ENCODE measurements at places on chromosomes 12 and 14.

DNA sequence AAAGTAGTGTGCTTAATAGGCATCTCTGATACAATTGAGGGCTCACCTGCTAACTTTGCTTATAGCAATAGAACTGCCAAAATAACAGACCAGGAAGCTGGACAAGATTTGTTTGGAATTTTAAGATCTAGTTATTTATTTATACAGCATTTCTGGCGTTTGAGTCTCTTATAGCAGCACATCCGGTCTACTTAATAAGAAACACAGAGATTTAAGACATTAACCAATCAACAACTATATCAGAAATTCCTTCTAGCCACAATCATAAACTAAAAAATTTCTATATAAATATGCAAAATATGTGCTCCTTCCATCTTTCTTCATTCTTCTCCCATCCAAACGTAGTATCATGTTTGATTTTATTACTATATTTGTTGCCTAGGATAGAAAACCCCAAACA lies 2.6 kb downstream of the RTN1 start:
- DNase-seq = no peak

DNA sequence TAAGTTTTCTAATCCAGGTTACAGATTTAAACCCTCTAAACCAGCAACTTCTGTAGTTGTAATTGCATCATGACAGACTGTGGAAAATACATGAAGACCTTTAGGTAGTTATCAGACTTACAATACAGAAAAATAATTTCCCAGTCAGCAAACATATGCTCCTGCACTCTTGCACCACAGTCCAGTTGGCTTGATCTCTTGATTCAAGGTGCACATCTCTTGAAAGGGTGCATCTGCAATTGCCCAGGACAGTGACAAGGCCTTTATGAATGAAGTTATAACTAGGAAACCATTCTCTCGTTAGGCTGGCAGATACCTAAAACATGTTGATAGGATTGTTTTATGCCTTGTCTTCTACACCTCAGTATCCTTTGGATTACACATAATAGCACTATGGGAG lies 7.6 kb downstream of the PIWIL1 start:
- no peak for DNase-seq

GRCh38 chr12:89225401-89225800 lies 126.9 kb downstream of the DUSP6 start:
- peak; percentile 65 for DNase-seq

DNA sequence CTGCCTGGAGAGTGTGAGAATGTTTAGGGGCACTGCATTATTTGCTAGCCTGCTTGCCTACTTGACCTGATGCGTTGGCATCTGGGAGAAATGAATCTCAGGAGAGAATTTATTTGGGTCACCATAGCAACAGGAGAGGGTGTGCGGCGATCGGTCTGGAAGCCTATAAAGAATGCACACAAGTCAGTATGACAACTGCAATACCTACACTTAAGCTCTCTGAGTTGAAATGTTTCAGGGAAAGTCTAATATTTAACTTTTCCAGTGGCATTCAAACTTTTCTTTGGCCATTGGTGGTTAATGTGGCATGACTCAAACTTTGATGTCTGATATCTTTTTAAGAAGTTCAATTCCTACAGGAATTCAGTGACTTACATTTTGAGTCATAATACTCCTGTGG lies 205.1 kb downstream of the NEDD1 start:
- DNase-seq = no peak

- no peak for DNase-seq
Measured at GRCh38 chr12:74446466-74446865, 91.2 kb upstream of the ATXN7L3B start.

GRCh38 chr12:95615749-95616148 lies 64.5 kb upstream of the USP44 start:
- no peak for DNase-seq

DNA sequence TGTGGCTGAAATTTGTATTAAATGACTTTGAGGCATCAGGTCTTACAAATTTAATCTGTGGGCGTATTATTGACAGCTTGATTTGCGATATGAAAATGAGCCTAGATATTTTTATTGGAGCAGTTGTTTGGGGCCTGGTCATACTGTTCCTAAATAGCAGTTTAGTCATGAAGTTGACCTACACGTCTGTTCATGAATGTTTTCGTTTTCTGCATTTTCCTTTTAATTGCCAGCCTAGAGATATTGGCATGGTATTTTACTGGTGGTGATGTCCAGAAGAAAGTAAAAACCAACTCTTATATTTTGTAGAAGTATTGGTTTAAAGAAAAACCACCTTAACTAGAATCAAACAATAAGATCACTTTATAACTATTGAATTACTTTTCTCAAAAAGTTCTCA lies 1.8 kb downstream of the EML1 start:
- no peak for DNase-seq

DNA sequence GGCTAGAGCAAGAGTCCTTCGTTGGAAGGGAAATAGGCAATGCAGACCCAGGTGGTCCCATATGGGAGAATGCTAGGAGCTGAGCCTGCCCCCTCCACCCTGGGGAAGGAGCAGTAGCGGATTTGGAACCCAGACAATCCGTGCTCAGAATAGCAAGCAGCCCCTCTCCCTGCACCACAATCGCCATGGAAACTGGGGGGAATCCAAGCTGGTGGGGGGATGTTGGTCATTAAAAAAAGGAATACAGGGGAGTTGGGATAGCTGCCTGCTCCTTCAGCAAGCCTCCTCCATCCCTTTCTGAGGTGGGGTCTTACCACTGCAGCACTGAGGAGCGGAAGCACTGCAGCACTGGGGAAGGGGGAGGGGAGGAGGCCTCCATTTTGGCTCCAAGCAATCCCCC lies 2.9 kb downstream of the RND1 start:
- DNase-seq = no peak

DNA sequence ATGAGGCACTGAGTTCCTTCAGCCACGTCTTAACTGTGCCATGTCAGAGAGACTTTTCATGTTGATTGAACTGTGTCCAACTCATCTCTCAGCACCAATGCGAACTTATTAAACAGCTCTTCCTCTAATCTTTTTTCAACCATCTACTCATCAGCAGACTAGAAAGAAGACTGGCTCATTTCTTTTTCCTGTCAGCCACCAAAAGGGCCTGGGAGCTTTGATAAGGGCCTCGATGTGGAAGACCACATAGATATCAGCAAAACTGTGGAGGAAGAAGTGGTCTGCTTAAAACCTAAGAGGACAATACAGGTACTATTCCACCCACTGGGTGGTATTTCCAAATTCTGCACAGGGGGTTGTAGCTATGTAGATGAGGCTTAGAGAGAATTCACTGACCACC lies 3.6 kb upstream of the PLXNC1 start:
- no peak for DNase-seq

DNA sequence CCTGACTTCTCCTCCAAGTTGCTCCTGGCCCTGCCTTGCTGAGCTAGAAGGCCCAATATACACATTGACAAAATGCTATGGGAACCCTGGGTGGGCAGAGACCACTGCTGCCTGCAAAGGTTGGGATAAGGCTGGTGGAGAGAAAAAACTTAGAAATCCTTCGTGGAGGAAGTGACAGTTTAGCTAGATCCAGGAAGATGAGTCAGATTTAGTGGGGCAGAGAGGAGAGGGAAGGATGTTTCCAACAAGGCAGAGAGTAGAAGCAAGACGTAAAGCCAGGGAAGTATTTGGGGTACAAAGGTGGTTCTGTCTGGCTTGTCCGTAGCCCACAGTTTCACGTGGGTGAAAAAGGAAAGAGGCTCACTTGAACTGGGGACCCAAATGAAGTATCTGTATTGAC lies 69.0 kb upstream of the CLMN start:
- no peak for DNase-seq

GRCh38 chr12:128968668-128969067 lies 115.4 kb downstream of the GLT1D1 start:
- DNase-seq = no peak
